Cardiac muscle cell (in vitro differentiated cells and primary cell): ENCODE measurements at places on chromosomes 11 and 22.

DNA sequence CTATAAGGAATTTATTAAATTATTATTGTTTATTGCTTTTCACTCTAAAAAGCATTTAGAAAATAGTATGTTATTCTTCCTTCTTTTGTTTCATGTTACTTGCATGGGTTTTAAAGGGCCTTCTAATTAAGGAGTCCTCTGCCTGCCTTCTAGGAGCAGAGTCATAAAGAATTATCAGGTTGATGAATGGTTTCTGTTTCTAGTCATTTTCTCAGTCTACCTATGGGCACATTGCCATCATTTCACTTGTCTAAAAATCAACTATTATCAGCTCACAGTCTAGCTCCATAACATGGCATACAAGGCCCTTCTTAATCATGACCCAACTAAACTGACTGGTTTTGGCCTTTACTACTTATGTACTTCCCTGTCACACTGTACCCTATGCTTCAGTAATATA is 16.2 kb downstream of the DYNC2H1 start:
- DNase-seq: no peak

DNA sequence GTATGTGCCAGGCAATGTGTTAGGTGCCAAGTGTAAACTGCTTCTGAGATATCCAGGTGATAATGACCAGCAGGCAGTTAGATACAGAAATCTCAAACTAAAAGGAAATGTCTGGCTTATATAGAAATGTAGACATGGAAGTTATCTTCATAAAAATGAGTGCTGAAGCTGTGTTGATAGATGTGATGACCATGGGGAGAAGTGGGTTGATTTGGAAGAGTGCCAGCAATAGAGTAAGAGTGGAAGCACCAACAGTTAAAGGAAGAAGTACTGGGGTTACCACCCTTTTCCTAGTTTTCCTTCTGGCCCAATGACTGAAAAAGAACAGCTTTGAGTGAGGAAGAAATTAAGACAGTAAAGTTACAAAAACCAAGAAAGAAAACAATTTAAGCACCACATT is 68.5 kb downstream of the C2CD3 start:
- no peak for DNase-seq

GRCh38 chr11:65428578-65429067 is 6.0 kb downstream of the NEAT1 start:
- DNase-seq: no peak

DNA sequence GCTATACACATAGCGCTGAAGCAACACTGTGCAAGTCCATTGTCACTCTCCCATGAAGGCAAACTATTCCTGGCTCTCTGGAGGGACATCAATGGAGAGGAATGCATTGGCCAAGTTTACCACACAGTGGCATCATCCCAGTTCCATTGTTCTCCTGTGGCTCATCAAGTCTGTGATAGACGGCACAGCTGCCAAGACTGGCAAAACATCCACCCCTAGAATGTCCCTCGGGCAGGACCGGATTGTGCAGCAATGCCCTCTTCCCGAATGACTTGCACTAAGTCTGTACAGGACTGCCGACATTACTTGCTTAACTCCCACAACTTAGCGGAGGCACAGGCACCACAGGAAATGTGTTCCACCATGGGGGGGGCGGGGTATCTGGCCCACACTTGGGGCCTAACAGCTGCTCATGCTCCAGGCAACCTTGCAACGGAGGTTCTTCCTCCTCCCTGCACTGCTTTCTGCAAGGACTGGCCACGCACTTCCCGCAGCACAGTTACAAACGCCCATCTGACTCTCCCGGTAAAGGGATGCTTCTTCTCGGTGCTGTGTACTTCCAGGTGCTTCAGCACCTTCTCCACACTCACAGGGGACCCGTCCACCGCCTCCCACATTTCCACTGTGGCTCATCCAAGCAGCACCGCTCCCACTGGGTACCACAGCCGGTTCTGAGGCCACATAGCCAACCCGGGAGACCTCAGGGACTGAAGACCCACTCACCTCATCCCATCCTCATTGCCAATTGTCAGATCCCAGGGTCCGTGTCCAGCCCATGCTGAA is 1309.6 kb upstream of the RAG2 start:
- DNase-seq: no peak

DNA sequence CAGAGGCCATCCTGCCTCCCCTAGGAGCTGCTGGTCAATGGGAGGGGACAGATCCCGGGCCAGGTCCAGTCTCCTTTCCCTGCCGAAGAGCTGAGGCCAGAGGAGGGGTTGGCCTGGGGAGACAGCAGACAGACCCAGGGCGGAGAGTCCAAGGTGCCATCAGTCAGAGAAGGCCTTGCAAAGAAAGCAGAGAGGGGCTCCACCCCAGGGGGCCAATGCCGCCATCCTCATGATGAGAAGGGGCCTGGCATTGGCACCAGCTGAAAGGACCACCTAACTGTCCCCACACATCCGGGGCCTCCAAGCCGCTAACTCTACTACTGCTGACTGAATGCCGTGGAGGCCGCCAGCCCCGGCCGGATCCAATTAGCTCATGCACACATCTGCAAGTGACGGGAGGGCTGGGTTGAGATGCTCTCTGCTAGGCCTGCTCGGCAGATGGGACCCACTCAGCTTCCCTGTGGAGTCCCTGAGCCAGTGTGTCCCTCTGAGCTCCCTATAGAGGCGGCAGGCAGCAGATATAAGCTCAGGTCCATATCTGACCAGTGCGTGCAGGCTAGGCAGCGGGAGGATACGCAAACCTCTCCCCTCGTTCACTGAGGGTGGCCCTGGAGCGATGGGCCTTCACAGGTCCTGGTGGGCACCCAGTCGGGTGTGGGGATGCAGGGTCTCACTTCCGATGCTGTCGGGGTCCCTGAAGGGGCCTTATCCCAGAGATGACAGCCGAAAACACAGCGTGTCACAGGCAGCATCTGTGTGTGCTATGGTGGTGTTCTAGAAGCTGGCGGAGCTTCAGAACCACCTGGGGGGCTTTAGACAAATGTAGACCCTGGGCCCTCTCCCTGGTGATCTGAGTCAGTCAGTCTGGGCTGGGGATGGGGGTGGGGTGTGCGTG is 183.9 kb downstream of the CTTN start:
- no peak for DNase-seq

DNA sequence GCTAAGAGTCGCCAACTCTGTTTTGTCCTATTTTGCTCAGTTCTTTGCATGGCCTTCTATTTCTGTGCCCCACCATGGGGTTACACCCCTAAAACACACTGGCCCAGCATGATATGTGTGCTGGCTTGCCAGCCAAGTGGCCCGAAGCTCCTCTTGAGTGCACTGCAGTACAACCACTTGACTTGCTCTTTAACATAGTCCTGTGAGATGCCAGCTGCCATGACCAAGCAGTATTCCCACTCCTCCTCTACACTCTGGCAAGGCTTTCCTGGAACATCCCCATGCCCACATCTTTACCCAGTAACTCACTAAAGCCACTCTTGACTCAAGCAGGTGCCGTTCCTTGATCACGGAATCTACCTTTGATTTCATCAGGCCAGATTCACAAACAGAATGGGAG is 102.9 kb upstream of the GAL start:
- DNase-seq: no peak

DNA sequence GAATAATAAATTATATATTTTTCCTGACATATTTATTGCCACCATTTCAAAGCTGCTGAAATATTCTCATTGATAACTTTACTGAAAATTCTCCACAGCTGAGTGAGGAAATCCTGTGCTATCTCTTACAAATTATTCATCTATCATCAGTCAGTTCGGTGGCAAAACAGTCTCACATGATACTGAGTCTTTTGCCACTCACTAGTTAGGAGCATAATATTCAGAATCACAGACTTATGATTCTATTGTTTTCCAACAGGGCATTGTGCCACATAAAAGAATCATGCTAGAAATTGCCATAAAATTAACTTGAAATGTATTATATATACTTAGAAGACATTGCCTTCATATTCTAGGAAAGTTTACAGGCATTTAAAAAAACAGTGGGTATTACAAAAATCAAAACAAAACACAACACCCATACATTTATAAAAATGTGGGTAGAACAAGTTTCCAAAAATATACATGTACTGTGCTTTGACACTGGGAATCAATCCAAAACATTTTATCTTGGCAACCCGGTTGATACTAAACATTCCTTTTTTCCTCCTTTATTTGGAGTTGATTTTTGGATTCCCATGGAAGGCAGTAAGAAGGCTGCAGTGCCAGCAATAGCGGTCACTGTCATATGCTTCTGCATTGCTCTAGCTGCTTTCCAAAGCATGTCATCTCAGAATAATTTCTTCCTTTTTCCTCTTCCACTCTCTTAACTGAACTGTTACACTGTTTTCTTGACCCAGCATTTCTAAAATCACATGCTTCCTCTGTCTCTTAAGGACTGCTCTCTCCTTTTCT is 42.5 kb downstream of the ATG16L2 start:
- DNase-seq: peak; percentile 75

DNA sequence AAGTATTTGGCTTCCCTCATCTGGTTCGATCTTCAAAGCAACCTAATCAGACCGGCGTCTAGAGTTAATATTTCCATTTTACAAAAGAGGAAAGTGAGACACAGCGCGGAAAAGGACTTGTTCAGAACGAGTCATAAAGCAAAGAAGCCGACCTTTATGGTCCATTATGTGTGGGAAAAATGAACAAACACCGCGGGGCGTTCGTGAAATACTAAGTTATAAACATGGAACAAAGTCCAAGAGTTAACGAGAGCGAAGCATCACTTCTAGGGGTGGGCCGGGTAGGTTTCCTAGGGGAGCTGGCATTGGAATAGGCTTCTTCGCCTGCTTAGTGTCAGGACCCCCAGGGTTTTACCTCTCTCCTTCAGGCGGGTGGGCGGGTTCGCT is 575 bp downstream of the DUSP18 start:
- DNase-seq: peak; percentile 12

GRCh38 chr22:45533703-45534102 is 31.0 kb downstream of the FBLN1 start:
- DNase-seq: no peak

- peak; percentile 40 for DNase-seq
Observed at GRCh38 chr11:6531267-6531752, 34.2 kb downstream of the DNHD1 start.

- DNase-seq: peak; percentile 23
Observed at GRCh38 chr11:125390946-125391345, 105.1 kb downstream of the FEZ1 start.

DNA sequence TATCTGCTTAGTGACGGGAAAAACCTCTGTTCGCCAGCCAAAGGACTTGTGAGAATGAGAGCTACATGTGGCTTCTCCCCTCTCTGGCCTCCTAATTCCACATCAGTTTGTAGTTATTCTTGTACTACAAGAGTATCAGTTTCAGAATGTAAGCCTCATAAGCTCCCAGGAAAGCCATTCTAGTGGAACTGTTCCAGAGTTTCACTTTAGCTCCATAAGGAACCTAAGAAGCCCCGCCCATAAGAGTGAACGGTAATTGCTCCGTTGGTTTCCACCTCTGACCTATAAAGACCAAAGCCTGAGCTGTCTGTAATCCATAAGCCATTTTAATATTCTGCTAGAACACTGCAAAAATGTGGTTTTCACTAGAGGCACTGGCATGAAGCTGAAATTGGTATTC is 53.0 kb downstream of the SIK3 start:
- peak; percentile 45 for DNase-seq

- no peak for DNase-seq
Observed at GRCh38 chr11:107182978-107183377, 164.7 kb upstream of the GUCY1A2 start.

DNA sequence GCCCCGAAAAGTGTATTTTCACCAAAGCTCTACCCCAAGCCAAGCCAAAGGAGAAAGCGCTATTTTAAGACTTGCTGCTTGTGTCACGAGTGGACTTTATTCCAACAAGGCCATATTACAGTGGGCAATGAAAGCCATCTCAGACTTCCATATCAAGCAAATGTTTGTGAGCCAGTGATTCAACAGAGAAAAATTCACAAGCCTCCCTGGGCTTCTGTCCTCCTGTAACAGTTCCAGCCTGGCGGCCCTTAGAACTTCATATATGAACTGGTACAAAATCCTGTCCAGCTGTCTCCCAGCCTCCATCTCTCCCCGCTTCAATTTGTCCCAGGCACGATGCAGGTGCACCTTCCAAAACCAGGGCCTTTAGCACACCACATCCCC is 11.2 kb downstream of the LARGE1 start:
- DNase-seq: peak; percentile 64

- DNase-seq: no peak
Observed at GRCh38 chr11:80204021-80204420, 763.2 kb upstream of the TENM4 start.

GRCh38 chr11:58513747-58514367 is 6.0 kb upstream of the OR5B21 start:
- DNase-seq: peak; percentile 52

DNA sequence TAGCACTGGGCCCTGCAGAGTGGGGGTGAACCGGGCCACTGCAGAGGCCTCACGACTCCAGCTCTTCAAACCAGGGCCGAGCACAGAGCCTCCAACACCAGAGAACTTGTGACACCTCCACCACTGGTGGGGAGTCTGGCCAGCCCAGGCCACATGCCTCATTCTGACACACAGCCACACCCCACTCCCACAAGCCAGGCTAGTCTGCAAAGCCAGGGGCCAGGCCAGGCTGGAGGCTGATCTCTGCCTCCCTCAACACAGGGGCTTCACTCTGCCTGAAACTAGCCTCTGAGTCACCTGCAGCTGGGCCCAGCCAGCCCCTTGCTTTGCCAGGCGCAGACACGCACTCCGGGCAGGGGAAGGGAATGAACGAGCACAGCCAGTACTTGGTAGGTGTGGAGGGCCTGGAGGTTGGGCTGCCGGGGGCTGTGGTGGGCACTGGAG is 102.9 kb downstream of the MED15 start:
- DNase-seq: no peak

DNA sequence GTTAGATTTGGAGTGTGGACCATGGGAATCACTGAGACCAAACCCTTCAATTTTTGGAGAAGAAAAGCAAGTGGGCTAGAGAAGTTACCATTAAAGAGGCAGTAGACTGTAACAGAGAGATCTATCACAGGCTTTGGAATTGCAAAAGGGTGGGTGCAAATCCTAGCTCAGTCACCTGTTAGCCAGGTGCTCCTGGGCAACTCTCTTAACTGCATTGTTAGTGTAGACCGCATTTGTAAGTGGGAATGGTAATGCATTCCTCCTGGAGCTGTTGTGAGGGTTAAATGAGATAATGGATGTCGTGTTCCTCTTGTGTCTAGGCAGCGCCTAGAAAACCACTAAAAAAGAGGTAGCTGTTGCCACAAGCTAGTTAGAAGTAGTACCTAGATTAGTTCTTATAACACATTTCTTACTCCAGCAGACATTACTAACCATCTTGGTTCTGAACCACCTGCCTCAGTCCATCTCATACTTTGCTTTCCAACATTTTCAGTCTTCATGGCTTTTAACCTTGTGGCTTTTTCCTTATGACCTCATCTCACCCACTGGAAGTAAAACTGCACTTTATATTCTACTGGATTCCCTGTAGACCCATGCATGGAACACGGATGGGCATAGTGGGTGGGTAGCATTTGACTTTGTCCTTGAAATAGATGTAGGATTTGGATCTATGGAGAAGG is 153.0 kb downstream of the HIPK3 start:
- DNase-seq: no peak

GRCh38 chr11:73833067-73833466 is 43.6 kb downstream of the COA4 start:
- no peak for DNase-seq

- peak; percentile 57 for DNase-seq
Observed at GRCh38 chr11:133541021-133541719, 8.9 kb upstream of the OPCML start.
